ENCODE measurements at places on chromosomes 3 and 15.

- DNase-seq: no peak
Measured at GRCh38 chr15:85691350-85692240, 103.1 kb downstream of the KLHL25 start.

- no peak for DNase-seq
Measured at GRCh38 chr3:171192176-171192854, 165.8 kb upstream of the SLC2A2 start.

- DNase-seq: no peak
Measured at GRCh38 chr3:77475507-77475906, 435.6 kb downstream of the ROBO2 start.

- DNase-seq: no peak
Measured at GRCh38 chr15:64341961-64342360, 14.0 kb downstream of the CSNK1G1 start.

DNA sequence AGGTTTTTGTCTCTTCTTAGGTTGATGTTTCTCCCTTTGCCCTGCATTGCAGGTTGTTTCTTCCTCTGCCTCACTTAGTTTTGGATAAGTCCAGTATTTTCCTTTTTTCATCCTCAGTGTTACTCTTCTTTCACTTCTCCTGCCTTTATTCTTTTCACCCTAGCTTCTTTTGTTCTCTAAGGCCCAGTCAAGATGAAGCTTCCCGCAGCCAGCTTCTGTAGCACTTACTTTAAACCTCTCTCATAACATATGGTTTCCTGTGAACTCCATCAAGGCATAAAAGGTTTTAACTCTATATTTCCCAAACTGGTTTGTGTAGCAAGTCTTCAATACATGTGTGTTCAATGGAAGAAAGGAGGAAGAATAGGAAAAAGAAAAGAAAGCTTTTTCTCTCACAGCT is 54.1 kb downstream of the TP63 start:
- no peak for DNase-seq

- no peak for DNase-seq
Measured at GRCh38 chr3:133276594-133276993, 123.3 kb upstream of the BFSP2 start.

- no peak for DNase-seq
Measured at GRCh38 chr3:2810723-2811122, 299.5 kb downstream of the IL5RA start.

GRCh38 chr3:144650380-144650779 is 678.8 kb downstream of the DIPK2A start:
- DNase-seq: no peak

DNA sequence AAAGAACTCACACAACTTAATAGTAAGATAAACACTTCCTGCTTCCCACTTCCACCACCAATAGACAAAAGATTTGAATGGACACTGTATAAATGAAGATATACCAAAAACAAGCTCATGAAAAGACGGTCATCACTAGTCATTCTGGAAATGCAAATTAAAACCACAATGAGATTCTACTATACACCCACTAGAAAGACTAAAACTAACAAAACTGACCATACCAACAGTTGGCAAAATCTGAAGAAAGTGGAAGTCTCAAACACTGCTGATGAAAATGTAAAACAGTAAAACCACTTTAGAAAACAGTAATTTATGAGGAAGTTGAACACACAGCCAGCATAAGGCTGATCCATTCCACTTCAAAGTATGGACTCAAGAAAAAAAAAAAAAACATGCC is 35.6 kb upstream of the CD96 start:
- no peak for DNase-seq

GRCh38 chr3:36149447-36149865 is 230.8 kb upstream of the STAC start:
- no peak for DNase-seq

DNA sequence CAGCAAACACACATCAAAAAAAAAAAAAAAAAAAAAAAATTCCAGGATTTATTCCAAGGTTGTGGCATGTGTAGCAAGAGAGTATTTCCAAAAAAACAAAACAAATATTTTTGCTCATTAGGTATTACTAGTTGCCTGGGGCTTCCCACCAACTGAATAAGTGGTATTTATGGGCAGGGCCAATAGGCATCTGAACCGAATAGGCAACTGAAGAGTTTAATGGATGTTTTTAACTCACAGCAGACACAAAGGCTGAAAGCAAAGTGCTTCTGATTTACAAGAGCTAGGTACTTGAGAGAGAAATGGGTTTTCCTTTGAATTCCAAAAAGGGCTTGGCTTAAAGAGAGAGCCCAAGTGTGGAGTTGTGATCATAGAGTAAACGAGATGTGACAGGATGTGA is 21.4 kb downstream of the EIF4E3 start:
- DNase-seq: no peak

GRCh38 chr3:153379516-153379915 is 217.5 kb downstream of the RAP2B start:
- DNase-seq: no peak

- DNase-seq: no peak
Measured at GRCh38 chr3:149203758-149204157, 17.9 kb downstream of the CP start.

- DNase-seq: no peak
Measured at GRCh38 chr3:89246326-89246725, 138.9 kb downstream of the EPHA3 start.

DNA sequence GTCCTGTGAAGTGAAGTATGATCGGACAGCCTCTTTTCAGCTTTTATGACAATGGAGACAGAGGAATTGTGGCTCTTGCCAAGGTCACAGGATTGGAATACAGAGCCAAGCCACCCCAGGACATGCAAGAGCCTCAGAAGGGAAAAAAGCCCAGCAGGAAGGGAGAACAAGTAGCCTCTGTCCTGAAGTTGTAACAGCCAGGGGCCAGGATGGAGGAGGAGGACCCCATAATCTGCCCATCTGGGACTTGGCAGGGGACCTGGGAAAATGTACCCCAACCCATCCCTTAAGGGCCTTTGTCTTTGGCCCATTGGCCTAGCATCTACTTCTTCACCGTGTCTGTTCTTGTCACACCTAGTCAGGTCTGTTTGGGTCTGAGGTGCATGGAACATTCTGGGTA is 60.4 kb upstream of the POLG start:
- no peak for DNase-seq

GRCh38 chr15:64836023-64836536 is 5.6 kb upstream of the PLEKHO2 start:
- DNase-seq: no peak

DNA sequence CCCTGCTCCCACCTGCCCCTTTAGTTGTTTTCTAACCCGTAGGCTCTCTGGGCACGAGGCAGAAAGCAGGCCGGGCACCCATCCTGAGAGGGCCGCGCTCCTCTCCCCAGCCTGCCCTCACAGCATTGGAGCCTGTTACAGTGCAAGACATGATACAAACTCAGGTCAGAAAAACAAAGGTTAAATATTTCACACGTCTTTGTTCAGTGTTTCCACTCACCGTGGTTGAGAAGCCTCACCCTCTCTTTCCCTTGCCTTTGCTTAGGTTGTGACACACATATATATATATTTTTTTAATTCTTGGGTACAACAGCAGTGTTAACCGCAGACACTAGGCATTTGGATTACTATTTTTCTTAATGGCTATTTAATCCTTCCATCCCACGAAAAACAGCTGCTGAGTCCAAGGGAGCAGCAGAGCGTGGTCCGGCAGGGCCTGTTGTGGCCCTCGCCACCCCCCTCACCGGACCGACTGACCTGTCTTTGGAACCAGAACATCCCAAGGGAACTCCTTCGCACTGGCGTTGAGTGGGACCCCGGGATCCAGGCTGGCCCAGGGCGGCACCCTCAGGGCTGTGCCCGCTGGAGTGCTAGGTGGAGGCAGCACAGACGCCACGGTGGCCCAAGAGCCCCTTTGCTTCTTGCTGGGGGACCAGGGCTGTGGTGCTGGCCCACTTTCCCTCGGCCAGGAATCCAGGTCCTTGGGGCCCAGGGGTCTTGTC is 48.5 kb downstream of the PGPEP1L start:
- no peak for DNase-seq

DNA sequence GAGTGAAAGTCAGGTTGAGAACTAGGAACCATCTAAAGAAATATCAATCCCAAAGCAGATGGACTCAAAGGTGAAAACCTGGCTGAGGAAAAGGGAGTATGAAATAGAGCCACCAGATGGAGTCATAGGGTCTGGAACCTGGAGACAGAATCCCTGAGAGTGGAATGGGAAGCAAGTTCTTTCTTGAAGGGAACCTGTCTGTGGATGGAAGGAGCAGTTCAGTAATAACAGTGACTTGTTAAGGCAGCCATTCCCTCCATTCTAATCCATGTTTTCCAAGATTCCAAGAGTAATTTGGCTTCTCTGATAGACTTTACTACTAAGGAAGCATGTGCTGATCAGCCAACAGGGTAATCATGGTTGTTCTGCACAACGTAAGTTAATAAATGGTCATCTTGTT is 22.5 kb upstream of the AQP9 start:
- DNase-seq: no peak

DNA sequence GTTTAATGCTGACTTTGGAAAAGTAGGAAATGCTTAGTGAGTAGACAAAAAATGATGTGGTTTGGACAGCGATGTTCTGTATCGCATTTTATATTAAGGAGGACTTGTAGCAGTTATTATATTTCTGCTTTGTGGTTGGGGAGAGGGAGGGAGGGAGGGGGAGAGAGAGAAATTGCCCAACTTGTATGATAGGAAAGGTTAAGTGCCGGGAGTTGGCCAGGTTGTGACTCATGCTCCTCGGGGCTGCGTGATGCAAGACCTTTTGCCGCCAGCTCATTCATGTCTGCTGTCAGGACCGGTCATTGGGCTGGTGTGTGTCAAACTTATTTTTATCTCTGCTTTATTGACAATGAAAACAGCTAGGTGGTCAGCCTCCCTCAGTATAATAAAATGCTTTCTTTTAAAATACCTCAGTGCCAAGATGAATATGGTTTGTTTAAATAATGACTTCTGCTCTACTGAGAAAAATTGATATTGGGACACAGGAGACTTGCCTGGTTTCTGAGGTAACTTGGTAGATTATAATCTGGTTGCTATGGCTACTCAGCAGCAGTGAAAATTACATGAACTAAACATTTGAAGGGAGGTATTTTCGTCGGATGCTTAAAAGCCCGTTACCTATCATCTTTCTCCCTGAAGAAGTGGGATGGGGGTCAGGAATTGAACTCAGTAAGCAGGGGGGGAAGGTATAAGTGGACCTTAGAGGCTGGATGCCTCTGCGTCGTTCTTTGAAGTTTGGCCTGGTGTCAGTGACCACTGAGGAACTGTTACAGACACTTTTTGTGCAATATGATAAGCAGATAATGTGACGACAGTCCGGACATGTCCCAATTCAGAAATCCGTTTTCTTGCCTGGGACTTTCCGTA is 90.7 kb downstream of the FNDC3B start:
- peak; percentile 15 for DNase-seq

- no peak for DNase-seq
Measured at GRCh38 chr15:59170295-59171066, 36.2 kb upstream of the LDHAL6B start.

- no peak for DNase-seq
Measured at GRCh38 chr15:35136321-35137189, 51.5 kb upstream of the NANOGP8 start.

GRCh38 chr3:127475975-127476705 is 114.4 kb downstream of the TPRA1 start:
- DNase-seq: no peak

DNA sequence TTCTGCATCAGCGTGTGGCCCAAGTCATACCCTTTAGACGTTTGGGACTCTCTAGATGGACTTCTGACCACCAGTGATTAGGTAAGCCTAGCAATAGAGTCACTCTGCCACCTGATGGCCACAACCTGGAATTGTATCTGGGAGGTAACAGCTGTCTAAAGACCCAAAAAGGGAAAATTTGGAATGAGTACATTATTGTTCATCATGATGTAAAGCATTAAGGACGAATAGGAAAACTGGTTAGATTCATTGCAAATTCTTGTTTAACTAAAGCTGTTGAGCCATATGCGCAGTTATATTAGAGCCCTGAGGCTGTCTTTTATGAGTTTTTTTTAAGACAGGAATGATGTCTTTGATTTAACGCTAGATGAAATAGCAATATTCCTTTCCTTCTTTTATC is 63.6 kb downstream of the FAM81A start:
- DNase-seq: no peak

GRCh38 chr3:128317101-128317697 is 149.5 kb downstream of the DNAJB8 start:
- DNase-seq: no peak

DNA sequence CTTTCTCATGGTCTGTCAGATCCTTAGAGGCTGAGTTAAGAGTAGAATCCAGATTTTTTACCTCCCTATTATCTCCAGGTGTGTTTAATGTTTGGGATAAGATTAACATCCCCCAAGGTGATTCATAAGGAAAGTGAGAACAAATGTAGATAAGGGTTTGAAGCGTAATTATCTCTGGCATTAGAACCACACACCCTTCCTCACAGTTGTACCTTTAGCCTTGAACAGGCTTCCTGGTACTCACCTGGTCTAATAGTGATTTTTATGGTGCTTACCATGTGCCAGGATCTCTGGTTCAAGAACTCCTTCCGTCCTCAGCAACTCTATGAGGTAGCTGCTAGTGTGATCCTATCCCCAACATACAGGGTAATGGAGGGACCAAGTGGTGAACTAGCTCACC is 27.7 kb downstream of the SEMA6D start:
- DNase-seq: no peak

DNA sequence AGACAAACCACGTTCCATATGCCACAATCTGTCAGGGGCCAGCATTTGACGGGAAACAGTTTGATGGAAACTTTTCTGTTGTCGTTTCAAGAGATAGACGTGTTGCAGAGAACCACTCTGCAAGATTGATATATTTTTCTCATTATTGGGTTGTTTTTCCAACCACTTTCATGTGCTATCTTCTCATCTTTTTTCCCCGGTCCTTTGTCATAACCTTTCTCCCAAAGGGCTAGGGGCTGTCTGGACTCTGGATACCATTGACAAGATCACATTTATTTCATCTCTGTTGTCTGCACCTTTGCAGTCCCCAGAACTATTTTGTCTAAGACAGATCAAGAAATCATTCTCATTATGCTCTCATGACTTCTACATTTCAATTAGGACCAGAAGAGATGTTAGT is 57.6 kb upstream of the SLC25A26 start:
- DNase-seq: no peak

- DNase-seq: no peak
Measured at GRCh38 chr15:41150279-41150678, 34.2 kb upstream of the INO80 start.

DNA sequence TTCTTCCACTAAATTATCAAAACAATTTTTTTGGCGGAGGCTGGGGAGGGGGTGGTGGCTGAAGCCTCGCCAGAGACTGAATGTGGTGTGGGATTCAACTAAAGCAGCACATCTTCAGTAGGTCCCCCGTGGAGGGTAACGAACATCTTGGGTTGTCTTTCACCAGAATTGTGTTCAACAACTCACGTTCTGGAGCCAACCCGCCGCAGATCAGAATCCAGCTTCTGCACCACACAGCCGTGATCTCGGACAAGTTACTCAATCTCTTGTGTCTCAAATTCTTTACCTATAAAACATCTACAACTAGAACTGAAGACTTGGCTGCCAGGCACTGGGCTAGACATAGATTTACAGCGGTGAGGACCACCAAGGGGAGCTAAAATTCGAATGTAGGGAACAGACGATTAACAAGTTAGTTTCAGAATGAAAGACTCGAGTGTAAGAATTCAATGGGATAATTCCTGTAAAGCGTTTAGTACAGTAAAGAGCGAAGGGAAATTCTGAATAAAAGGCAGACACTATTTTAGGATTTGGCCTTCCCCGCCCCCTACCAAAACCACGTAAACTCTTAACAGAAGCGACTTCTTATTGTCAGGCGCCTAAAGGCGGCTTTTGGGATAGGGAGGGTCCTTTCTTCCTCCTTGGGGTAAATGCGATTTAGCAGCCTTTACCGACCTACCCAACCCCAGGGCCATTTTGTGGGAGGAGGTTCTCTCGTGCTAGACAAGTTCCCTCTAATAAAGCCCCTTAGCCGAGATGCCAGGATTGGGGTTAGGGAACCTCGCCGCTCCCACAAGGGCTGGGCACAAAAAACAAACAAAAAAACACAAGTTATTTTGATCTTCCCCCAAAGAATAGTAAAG is 697 bp upstream of the RAB5A start:
- DNase-seq: no peak
